ENCODE measurements at places on chromosomes 12 and 14.

DNA sequence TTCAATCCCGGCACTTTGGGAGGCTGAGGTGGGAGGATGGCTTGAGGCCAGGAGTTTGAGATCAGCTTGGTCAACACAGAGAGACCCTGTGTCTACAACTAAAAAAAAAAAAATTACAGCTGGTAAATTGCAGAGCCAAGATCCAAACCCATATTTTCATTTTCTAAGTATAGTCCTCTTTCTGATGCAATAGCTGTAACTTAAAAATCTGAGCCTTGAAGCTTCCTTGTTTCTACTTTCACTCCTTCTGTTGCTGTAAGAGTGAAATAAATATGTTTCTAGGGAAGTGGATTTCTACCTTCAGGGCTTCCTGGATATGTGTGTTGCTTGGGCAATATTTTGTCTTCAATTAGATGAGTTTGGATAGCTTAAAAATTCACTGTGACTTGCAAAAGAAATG is 42.0 kb upstream of the PRICKLE1 start:
- no peaks in the 10 kb centered on the region for H3K27me3 ChIP-seq
- no peak for DNase-seq
- no peaks in the 10 kb centered on the region for H3K36me3 ChIP-seq
- H3K4me3 ChIP-seq: no peak overlapping the region

DNA sequence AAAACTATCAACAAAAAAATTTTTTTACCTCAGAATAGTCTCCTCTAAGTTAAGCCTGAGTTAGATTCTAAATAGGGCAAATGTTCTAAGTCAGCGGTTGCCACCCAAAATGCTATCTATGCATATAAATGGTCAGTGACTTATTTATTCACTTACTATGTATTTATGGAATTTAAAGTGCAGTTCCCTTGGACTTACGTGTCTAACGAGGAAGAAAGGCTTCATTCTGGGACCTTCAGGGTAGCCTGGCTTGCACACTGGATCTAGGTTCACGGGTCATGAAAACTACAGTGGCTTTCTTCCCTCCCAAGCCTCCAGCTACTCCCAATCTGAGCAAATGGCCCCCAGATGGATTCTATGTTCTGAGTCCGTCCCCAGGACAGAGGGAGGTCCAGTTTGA is 77.1 kb downstream of the ARF6 start:
- peaks cover 2% of the 10 kb centered on the region for H3K36me3 ChIP-seq
- no peak overlapping the region for H3K27ac ChIP-seq
- H3K4me1 ChIP-seq: peaks cover 39% of the 10 kb centered on the region
- no peak for DNase-seq

DNA sequence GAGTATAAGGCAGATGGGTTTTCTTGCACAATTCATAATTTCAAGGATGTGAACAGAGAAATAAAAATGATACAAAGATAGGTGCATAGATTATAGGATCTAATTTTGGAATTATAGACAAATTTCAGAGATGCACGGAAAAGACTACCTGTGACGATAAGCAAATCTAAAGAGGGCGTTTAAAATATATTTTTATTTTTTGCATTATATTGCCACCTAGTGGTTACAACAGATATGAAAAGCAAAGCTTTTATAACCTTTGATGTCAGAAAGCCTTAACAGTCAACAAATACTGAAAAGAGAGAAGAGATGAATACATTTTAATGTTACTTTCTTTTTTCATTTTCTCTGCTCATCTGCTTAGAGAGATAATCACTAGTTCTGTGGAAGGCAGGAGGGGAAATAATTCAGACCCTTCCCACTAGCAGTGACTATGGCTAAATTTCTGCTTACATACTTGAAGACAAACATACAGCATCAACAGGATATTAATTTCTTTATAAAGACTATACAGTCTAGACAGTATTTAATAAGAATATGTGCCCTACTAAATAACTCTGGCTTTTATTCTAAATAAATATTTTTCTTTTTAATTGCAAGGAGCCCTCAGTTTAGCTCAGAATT is 46.3 kb downstream of the NTS start:
- H3K36me3 ChIP-seq: no peaks in the 10 kb centered on the region
- no peak for DNase-seq
- no peaks in the 10 kb centered on the region for H3K27me3 ChIP-seq
- H3K4me3 ChIP-seq: no peak overlapping the region
- H3K27ac ChIP-seq: no peak overlapping the region

GRCh38 chr12:48882315-48882687 is 16.6 kb upstream of the RND1 start:
- no peak for DNase-seq
- H3K4me1 ChIP-seq: no peaks in the 10 kb centered on the region

DNA sequence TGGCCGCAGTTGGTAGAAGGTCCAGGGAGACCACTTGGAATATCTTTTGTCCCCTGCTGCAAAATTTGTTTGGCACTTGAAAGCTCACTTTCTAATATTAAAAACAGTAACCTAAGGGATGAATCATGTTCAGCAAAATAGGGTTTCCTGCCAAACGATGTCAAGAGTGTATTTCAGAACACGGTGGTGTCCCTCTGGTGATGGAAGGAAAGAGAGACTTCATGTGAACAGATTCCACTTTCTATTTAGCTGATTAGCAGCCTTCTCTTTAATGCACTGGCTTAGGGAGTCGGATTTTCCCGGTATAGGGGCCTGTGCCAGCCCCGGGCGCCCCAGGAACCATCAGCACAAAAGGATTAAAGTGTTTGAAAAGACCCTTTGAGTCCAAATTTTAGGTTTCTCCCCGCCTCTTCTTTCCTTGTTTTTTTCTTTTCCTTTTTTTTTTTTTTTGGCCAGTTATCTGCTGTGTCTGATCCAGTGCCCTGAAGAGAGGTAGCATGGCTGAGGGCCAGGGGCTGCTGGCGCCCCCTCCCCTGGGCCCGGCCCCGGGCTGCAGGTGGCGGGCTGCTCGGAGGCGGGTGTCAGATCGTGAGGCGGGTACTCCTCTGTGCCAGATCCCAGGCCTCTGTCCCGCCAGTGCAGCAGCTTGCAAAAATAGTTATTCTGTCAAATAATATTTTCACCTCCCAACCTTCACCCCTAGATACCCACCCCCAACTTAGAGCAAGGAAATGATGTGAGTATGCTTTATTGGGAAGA is 88.3 kb downstream of the TESC start:
- no peak overlapping the region for H3K27ac ChIP-seq
- no peaks in the 10 kb centered on the region for H3K4me1 ChIP-seq
- H3K36me3 ChIP-seq: peaks cover 6% of the 10 kb centered on the region
- no peaks in the 10 kb centered on the region for H3K27me3 ChIP-seq
- no peak for DNase-seq
- no peak overlapping the region for H3K4me3 ChIP-seq

- no peaks in the 10 kb centered on the region for H3K4me1 ChIP-seq
- H3K27me3 ChIP-seq: no peaks in the 10 kb centered on the region
- no peaks in the 10 kb centered on the region for H3K36me3 ChIP-seq
- DNase-seq: no peak
Measured at GRCh38 chr12:128909653-128910052, 56.4 kb downstream of the GLT1D1 start.

DNA sequence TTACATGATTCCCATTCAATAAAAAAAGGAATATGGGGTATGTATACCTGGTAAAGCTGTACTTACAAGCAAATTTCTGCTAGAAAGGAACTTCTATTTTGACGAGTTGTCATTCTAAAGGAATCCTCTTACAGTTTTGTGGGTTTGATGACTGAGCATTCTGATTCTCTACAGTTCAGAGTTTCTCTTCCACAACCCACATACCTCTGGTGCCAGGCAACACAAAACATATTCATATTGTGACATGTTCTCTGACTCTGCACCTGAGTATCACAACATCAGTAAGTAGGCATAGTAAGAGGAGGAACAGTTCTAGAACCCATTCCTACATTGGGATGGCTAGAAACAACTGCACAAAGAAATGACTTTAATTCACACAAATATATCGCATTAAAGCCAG is 636.6 kb downstream of the MED13L start:
- H3K27me3 ChIP-seq: no peaks in the 10 kb centered on the region
- H3K4me3 ChIP-seq: no peak overlapping the region

DNA sequence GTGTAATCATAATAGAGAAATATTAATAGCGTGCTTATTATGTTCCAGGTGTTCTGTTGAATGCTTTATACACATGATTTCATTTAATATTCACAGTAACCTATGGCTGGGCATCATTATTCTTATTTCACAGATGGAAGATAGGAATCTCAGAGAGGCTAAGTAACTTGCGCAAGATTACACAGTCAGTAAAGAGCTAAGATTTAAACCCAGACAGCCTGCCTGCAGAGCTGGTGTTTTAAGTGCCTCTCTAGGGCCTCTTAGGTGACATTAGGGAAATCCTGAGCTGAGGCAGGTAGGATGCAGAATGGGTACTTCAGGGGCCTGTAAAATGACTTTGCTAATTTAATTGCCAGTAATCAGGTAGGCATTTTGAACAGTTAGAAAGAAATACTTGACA is 18.5 kb upstream of the BHLHE41 start:
- DNase-seq: no peak
- H3K4me3 ChIP-seq: no peak overlapping the region
- no peak overlapping the region for H3K27ac ChIP-seq
- H3K36me3 ChIP-seq: no peaks in the 10 kb centered on the region
- no peaks in the 10 kb centered on the region for H3K4me1 ChIP-seq
- peaks cover 7% of the 10 kb centered on the region for H3K27me3 ChIP-seq

DNA sequence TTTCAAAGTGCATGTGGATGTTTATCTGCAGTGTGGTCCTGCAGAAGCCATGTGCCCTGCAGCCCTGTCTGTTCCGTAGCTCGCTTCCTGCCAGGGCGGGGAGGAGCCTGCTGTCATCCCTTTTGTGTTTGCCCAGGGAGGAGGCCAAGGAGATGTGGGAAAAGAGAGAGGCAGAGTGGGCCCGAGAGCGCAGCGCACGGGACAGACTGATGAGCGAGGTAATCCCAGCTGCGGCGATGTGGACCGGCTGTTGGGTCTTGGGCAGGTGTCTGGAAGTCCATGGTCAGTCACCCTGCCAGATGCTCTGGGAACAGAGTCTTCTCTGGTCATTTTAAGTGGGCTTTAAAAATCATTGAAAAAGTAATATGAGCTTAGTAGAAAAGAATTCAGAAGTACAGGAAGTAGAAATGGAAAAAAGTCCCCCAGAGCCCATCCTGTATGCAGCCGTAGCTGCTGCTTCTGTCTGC is 12.8 kb downstream of the TCHP start:
- H3K27me3 ChIP-seq: no peaks in the 10 kb centered on the region
- no peak overlapping the region for H3K4me3 ChIP-seq
- no peak for DNase-seq

Measured in central memory CD8-positive, alpha-beta T cell (primary cell).